ENCODE measurements at places on chromosomes 16 and 17. TPM values are rescaled to one million over a fixed set of nuclear protein-coding genes. Genes with fewer than 3 reads are reported as not detected.

The NME1 gene
- total RNA-seq = 636 TPM

The SLC5A10 gene
- total RNA-seq = 0.18 TPM

The KRTAP3-1 gene
- not detected for total RNA-seq

The LPCAT2 gene
- 7.4 TPM for total RNA-seq

The KRT16 gene
- total RNA-seq = 0.88 TPM

The KCNH6 gene
- total RNA-seq = not detected

The ADAD2 gene
- total RNA-seq = not detected

The HBA1 gene
- total RNA-seq = 1.1 TPM

The PLXDC1 gene
- total RNA-seq = 0.81 TPM

The TBC1D3L gene
- total RNA-seq = 12.8 TPM

The KRT40 gene
- total RNA-seq = not detected

The LONP2 gene
- total RNA-seq = 28.7 TPM

The NPIPB4 gene
- total RNA-seq = 39.4 TPM
